Cardiac muscle cell (in vitro differentiated cells and primary cell): ENCODE measurements at places on chromosomes 2 and 18. TPM values are rescaled to one million over a fixed set of nuclear protein-coding genes. Genes with fewer than 3 reads are reported as not detected.

Gene NCKAP5
- polyA plus RNA-seq = 0.21 and 0.31 TPM in 2 replicates

Gene FTCDNL1
- polyA plus RNA-seq = 1.9 and 2.0 TPM in 2 replicates

Gene CYS1
- 0.10 and 1.1 TPM in 2 replicates for polyA plus RNA-seq

Gene POTEC
- not detected in 2 replicates for polyA plus RNA-seq

Gene GPR17
- polyA plus RNA-seq = 0.09 TPM in 1 of 2 replicates, not detected in the other

Gene C2orf66
- polyA plus RNA-seq = 0.18 TPM in 1 of 2 replicates, not detected in the other

Gene MERTK
- polyA plus RNA-seq = 4.5 and 4.9 TPM in 2 replicates

Gene LIMS2
- 35.2 and 48.8 TPM in 2 replicates for polyA plus RNA-seq

Gene FAM161A
- 9.4 and 11.5 TPM in 2 replicates for polyA plus RNA-seq

Gene SERPINB11
- polyA plus RNA-seq = not detected in 2 replicates

Gene UPP2
- polyA plus RNA-seq = 0.31 TPM in 1 of 2 replicates, not detected in the other
